ENCODE measurements at places on chromosomes 5 and 9.
A peak's percentile ranks its signal among the peaks of the same experiment; 100 is the strongest.

GRCh38 chr9:132732326-132733259, 62.3 kb downstream of the GTF3C4 start:
- no peak for DNase-seq

DNA sequence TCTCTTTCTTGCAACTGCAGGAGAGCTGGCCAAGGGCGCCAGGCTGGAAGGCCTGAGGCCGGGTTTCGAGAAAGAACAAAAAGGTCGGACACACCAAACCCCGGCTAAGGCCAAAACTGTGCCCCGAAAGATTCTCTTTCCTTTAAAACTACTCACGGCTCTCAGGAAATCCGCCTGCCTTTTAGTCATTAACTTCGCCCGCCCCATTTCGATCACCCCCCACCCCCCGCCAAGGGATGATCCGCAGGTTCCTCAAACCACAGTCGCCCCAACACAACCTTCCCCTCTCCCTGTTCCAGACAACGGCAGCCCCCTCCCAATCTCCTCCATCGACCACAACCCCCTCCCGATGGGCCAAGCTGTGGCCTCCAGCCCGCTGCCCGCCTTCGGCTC, 536 bp downstream of the FEM1C start:
- no peak for DNase-seq

DNA sequence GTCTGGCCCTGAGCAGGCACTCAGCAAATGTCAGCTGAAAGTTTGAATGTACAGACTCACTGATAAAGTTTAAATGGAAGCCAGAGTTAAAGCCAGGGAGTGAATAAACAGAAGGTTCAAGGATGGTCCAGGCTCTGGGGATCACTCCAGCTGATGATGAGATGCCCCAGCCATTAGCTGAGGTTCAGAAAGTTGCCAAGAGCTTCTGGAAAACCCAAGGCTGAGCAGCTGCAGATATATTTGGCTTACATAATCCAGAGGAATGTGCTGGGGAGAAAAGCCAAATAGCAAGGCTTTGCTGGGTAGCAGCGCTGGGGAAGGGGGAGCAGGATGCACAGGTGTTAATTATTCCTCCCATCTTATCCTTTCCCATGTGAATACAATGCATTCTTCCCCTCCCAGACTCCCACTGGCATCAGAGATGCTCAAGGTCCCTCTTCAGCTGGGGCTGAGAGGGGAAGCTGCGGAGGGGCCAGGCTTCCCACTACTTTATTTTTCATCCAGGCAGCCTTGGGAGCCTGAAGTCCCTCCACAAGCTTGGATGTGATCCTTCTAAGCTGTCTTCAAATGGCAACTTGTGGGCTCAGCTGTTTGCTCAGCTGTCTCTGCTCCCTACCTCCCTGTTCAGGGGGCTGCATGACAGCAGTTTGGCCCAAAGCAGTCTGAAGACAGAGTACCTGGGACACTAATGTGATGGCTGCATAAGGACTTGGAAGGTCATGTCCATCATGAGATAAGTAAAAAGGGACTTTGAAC, 341.2 kb downstream of the TRIM32 start:
- no peak for DNase-seq

GRCh38 chr9:122219856-122220672, 8.7 kb downstream of the LHX6 start:
- DNase-seq: no peak

DNA sequence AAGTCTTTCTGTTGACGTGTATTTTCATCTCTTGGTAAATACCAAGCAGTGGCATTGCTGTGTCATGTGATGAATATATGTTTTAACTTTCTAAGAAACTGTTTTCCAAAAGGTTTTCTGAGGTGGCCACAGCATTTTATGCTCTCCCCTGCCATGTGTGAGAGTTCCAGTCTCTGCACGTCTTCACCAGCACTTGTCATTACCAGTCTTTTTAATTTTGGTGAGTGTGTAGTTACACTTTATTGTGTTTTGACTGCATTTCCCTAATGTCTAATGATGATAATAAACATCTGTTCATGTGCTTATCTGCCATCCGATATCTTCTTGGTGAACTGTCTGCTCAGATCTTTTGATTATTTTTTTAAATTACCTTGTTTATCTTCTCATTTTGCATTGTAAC, 27.4 kb upstream of the GADD45G start:
- no peak for DNase-seq

GRCh38 chr9:89803403-89803802, 198.6 kb downstream of the GADD45G start:
- DNase-seq: no peak

GRCh38 chr9:89488131-89488530, 9.8 kb downstream of the SEMA4D start:
- DNase-seq: no peak

- no peak for DNase-seq
Measured at GRCh38 chr9:109198736-109199382, 31.8 kb upstream of the FRRS1L start.

- DNase-seq: no peak
Measured at GRCh38 chr5:126909856-126910255, 120.5 kb downstream of the MARCHF3 start.

DNA sequence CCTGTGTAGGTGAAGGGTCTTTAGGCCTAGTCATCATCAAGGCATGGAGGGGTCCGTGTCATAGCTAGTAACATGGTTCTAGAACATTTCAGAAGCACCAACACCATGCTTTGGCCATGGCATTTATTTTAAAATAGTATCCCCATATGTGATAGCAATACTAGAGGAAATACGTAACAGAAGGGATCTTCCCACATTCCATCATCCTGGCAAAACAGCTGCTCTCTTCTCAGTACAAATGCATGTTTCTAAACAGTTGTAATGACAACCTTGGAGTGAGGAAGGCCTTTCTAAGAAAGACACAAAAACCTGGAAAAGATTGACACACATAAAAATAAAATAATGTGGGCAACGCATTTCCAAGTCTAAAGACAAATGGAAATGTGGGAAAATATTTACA, 97.6 kb downstream of the GADD45G start:
- no peak for DNase-seq

- DNase-seq: no peak
Measured at GRCh38 chr5:58274191-58274590, 185.7 kb downstream of the PLK2 start.

DNA sequence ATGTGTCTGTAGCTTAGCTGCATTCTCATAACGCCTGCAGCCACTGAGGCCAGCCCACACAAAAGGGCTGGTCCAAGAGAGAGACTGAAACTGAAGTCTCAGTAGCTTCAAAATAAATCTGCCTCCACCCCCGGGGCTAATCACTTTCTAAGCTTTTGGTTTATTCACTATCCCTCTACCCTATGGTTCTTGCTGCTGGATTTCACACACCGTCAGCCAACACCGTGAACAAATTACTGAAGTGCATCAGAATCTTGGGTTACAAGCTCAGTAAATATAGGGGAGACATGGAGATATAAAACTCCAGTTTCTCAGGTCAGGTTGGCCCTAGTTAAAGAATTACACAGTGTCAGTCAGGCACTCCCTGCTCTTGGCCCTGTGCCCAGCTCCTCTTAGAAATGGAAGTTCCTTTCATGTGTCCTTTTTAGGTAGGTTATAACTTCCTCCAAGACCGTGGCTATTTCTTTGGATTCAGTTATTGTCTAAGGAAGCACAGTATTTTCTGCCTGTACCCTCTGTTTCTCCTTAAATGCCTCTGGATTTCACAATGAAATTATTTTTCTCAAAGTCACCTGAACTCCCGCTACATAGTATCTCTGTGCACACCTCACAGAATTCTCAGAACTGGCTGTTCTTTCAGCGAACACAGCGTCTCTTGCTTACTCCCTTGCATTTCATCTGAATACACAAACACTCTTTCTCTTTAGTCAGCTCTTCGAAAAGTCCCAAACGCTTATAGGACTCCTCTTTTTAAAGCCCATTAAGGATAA, 112.5 kb downstream of the FAM174A start:
- peak; percentile 27 for DNase-seq

DNA sequence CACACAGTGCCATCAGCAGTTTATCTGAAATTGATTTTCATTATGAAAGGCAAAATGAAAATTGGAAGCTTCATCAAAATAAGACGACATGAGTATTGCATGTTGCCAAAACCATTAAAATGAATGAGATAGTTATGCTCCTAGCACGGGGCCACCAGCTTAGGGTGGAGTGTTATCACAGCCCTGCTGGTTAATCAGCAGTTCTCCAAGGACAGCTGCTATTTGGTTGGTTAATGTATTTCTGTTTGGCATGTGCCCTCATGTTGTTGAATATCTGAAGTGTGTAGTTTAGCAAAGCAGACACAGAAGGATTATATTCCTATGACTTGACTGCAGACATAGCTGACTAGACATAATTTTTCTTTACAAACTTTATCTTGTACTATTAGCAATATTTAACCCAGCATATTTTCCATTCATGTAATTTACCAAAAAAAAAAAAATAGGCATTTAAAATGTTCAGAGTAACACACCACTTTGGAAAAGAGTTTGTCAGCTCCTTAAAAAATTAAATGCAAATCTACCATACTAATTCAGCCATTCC, 98.6 kb upstream of the PIK3R1 start:
- no peak for DNase-seq

DNA sequence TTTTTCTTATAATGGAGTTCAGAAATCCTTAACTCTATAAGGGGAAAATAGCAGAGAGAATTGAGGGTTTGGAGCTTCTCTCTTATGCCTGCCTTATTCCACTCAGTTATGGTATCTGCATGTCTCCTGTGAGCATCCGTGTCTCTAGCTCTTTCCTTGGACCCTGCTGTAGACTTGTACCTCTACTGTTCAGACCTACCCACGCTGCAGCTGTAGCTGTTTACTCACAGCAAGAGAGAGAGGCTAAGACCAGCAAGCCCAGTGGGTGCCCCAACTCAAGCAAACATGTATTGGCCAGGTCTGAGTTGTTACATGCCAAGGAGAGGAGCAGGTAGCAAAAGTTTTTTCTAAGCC, 7.1 kb upstream of the PCSK1 start:
- DNase-seq: no peak

- no peak for DNase-seq
Measured at GRCh38 chr5:57007344-57007743, 55.4 kb upstream of the MIER3 start.

GRCh38 chr5:171750311-171750788, 35.3 kb upstream of the SMIM23 start:
- DNase-seq: peak; percentile 10

GRCh38 chr5:84274585-84275468, 109.9 kb downstream of the EDIL3 start:
- no peak for DNase-seq

All from astrocyte (in vitro differentiated cells and primary cell).